NCI-H460 (cell line): ENCODE measurements at places on chromosomes 12 and 14.

DNA sequence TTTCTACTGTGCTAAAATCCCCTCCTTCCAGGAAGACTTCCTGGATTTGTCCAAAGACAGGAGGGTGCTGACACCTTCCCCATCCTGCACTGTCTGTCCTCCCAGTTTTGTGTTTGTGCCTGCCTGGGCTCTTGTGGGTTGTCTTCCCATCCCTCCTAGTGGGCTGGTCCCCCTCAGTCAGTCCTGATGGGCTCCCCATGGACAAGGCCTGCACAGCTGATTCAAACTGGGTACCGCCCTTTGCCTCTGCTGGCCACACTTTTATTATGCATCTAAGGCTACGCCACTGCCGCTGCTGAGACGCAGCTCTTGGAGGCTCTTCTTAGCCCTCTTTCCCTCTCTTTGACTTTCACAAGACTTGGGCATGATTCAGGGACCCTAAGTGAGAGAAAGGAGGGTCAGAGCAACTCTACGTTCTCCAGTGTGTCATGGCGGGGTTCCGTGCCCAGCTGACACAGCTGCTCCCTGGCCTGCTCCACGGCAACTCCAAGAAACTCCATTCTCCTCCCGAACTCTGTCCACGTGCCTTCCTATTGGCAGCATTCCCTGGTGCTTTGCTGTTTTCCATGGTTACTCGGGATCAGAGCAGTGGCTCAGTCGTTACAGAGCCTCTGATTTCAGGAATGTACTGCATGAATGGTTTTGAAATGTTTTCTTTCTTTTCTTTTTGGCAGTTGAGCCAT lies 3.8 kb upstream of the KRT85 start:
- DNase-seq, result no peak

DNA sequence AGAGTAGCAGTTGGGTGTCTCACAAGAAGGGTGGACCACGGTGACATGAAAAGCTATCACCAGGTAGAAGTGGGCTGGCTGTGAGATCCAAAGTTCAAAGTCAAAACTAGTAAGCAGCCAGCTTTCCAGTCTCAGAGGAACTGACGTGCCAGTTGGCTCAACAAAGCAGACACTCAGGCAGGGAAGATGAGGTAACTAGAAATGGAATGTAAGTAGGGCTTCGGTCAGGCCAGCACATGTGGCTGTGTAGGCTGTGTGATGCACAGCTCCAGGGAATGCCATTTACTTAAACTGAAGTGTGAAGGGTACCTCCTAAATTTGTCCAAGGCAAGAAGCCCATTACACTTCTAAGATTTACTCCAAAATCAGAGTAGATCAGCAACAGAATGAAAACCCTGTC lies 43.6 kb downstream of the PTPRR start:
- no peak for DNase-seq

DNA sequence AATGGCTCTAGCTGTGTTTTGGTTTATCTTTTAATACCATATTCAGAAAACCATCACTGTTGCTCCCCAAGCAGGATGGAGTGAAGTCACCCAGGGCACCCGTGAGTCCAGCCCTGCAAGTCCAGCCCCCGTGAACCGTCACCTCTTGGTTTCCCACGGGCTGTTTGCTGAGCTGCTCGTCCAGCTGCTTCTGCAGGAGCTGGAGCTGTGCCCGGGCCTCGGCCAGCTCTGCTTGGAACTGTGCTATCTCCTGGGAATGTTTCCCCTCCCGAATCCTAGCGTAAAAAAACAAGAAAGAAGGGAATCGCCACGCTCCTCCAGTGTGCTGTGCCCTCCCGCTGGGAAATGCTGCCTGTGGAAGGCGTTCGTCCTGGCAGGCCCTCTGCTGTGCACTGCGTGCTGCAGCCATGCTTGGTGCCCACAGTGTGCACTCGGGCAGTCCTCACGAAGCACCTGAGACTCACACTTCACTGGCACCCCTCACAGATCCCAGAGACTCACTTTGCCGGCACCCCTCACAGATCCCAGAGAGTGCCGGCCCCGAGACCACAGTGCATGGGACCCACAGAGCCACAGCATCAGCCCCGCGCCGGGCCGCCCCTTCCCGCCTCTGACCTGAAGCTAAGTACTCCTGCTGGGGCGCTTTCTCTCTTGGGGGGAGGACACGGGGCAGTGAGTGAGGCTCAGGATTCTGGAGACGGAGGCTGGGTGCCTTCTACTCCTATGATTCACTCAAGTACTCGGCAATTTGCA lies 15.4 kb upstream of the ANKLE2 start:
- DNase-seq, result no peak

- peak; percentile 67 for DNase-seq
Measured at GRCh38 chr14:89507521-89507920, 90.5 kb upstream of the FOXN3 start.

DNA sequence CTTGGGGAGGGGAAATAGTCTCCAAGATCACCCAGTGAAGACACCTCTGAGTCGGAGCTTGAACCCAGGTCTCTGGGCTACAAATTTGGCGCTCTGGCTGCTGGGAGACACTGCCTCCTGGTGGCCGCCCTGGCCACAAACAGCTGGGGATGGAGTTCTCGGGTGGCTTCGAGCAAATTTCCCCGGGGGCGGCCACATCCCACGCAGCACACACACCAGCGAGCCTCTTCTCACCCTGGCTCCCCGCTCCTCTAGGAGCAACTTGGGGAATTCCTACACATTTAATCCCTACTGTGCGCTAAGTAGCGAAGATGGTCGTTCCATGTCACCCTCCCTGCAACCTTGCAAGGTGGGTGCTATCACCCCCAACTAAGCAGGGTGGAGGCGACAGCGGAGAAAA lies 66.2 kb upstream of the BEGAIN start:
- no peak for DNase-seq

- DNase-seq, result no peak
Measured at GRCh38 chr12:113070117-113070906, 13.8 kb downstream of the DTX1 start.

DNA sequence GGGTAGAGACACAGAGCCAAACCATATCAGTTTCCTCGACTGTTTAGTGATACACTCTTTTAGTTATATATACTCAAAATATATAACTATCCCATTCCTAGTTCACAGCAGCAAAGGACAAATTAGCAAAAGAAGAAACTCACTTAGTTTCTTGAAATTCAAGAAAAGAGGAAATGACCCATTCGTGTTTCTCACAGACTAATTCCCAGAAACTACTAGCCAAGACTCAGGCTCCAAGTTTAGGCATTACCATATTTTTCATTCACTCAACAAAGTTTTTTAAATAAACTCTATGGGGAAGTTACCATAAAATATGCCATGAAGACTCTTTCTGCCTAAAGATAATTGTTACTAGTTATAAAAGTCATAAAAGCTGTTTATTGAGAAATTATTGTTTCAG lies 152.3 kb upstream of the DAAM1 start:
- DNase-seq, result no peak

DNA sequence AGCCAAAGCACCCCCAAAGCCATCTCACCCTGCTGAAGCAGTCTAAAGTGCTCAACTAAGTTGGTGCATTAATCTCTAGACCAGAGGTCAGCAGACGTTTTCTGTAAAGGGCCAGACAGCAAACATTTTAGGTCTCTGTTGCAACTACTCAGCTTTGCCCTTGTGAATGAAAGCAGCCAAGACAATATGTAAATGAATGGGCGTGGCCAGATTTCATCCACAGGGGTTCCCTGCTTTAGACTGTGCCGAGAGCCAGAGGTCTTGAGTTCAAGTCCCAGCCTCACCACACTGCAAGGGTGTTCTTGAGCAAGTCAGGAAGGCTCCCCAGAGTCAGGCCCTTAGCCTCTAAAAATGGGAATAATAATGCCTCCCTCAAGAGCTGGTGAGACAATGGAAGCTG lies 166.2 kb downstream of the CHST11 start:
- DNase-seq, result no peak

GRCh38 chr14:96221841-96222240 lies 17.2 kb downstream of the BDKRB2 start:
- no peak for DNase-seq

- DNase-seq, result no peak
Measured at GRCh38 chr12:13085968-13086686, 17.3 kb downstream of the GSG1 start.

- peak; percentile 50 for DNase-seq
Measured at GRCh38 chr12:71840231-71840847, 780 bp downstream of the TBC1D15 start.

- DNase-seq, result no peak
Measured at GRCh38 chr12:120240495-120240833, 25.1 kb downstream of the PXN start.

DNA sequence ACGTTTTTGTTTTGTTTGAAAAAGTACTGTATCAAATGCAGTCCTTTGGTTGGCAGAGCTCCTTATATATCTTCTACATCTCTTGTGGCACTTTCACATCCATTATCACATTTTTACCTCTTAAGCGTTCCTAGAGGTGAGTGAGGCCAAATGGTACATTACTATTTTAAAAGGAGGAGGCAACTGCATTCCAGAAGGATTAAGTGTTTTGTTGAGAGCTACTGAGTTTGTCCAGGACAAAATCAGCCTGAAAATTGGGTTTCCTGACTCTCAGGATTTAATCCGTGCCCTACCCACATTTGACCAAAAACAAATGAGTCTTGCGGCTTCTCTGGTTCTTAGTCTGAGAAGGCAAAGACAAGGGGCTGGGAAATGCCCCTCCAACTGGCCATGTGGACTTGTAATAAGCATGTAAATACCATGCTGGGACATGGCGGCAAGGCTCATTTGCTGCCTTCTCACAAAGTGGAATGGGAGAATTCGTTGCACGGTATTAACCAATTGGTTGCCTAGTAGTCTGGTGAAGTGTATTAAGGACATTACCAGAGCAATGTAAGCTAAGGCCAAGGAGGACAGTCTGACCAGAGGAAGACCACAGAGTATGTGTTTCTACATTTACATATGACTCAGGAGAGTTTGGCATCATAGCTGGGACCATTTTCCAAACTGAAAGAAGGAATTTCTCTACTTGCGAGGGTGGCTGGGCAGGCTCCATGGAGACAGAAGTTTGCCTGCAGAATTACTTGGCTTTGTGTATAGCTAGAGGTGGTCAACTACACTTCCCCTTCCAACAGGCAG lies 175.8 kb upstream of the PLXNC1 start:
- DNase-seq, result no peak

GRCh38 chr12:49928471-49928870 lies 22.1 kb upstream of the AQP2 start:
- DNase-seq, result no peak

DNA sequence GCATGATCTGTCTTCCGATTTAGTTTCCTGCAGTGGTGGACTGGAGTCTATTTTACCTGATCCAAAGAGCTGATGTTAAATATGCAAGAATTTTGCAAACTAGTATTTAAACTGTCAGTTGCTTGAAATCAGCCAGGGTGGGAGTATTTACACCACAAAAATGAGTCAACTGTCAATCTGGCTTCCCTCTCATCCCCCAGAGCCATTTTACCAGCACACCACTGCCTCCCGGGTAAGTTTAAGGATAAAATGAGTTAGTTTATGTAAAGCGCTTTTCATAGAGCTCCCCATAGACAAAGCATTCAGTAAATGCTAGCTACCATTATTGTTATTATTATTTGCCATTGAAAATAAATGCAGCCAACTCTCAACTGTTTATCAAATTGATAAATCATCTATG lies 106.3 kb upstream of the FRMD6 start:
- no peak for DNase-seq

GRCh38 chr12:93847517-93848474 lies 170.6 kb downstream of the CRADD start:
- no peak for DNase-seq

- no peak for DNase-seq
Measured at GRCh38 chr14:72920008-72920407, 6.3 kb upstream of the DCAF4 start.

- no peak for DNase-seq
Measured at GRCh38 chr12:121456551-121456950, 56.6 kb downstream of the RNF34 start.

- no peak for DNase-seq
Measured at GRCh38 chr12:102755266-102755665, 161.8 kb downstream of the PAH start.

GRCh38 chr14:56057071-56057741 lies 61.0 kb upstream of the PELI2 start:
- no peak for DNase-seq

GRCh38 chr12:96015672-96016071 lies 19.5 kb upstream of the HAL start:
- no peak for DNase-seq

- no peak for DNase-seq
Measured at GRCh38 chr12:19411234-19412204, 27.8 kb upstream of the AEBP2 start.

DNA sequence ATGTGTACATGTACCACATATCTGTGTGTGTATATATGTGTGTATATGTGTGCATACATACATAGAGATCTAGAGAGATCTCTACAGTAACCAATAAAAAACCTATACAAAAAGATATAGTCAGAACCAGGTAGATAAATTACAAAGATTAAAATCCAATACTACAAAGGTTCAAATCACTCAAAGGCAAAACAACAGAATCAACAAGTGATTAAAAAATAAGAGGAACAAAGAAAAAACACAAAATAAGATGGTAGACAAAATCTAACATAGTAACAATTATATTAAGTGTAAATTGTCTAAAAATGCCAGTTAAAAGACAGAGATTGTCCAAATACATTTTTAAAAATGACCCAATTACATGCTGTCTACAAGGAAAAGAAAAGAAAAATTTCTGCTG lies 83.6 kb downstream of the R3HDM2 start:
- no peak for DNase-seq

GRCh38 chr12:64679487-64680001 lies 69.2 kb downstream of the RASSF3 start:
- peak; percentile 95 for DNase-seq

- DNase-seq, result no peak
Measured at GRCh38 chr14:42090122-42090521, 483.4 kb downstream of the LRFN5 start.

DNA sequence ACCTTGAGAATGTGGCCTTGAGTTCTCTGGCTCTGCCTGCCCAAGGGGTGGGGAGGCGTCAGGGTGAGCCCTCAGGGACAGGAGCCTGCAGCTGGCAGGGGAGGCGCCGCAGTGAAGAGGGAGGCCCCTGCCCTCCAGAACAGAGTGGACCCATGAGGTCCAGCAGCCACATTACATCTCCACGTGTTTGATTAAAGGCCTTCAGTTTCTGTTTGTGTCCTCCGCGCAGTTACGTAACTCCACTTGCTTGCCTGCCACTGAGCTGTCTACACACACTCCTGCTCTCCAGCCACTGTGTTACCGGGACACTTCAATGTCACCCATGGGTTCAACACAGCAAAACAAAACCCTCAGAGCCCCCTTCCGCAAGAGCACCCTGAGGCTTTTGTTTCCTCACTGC lies 70.4 kb downstream of the CHGA start:
- DNase-seq, result no peak
